Ovary (tissue), 10 donors: ENCODE measurements at places on chromosomes 7 and 10.

- DNase-seq = no peak
Measured at GRCh38 chr7:131027287-131027773, 293.3 kb upstream of the KLF14 start.

- DNase-seq = no peak
Measured at GRCh38 chr10:79266543-79267312, 80.5 kb upstream of the PPIF start.

GRCh38 chr7:157890921-157891401 lies 554.2 kb downstream of the DNAJB6 start:
- DNase-seq = no peak

DNA sequence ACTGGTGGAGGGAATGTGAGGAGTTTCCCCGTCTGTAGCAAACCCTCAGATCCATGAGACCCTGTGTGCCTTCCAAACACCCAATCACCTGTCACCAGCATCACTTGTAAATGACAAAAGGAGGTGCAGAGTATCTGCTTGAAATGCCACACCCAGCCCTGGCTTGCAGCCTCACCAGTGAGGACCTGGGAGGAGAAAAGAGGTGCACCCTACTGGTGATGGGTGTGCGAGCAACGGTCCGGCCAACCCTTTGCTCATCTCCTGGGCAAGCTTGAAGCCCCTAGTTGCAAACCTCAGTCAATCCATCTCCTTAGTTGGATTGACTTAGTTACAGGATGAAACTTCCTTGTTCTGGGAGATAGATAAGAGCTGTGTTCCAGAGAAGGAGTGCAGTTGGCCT lies 62.4 kb upstream of the WAPL start:
- DNase-seq = no peak

GRCh38 chr10:114406455-114406854 lies 2.2 kb upstream of the AFAP1L2 start:
- no peak for DNase-seq

- DNase-seq = no peak
Measured at GRCh38 chr7:150739033-150739432, 1.8 kb downstream of the GIMAP5 start.
